ENCODE measurements at places on chromosomes 2 and 18. TPM values are rescaled to one million over a fixed set of nuclear protein-coding genes. Genes with fewer than 3 reads are reported as not detected.

SLC4A3 gene
- total RNA-seq, result not detected

CCDC121 gene
- 0.71 TPM for total RNA-seq

DNA sequence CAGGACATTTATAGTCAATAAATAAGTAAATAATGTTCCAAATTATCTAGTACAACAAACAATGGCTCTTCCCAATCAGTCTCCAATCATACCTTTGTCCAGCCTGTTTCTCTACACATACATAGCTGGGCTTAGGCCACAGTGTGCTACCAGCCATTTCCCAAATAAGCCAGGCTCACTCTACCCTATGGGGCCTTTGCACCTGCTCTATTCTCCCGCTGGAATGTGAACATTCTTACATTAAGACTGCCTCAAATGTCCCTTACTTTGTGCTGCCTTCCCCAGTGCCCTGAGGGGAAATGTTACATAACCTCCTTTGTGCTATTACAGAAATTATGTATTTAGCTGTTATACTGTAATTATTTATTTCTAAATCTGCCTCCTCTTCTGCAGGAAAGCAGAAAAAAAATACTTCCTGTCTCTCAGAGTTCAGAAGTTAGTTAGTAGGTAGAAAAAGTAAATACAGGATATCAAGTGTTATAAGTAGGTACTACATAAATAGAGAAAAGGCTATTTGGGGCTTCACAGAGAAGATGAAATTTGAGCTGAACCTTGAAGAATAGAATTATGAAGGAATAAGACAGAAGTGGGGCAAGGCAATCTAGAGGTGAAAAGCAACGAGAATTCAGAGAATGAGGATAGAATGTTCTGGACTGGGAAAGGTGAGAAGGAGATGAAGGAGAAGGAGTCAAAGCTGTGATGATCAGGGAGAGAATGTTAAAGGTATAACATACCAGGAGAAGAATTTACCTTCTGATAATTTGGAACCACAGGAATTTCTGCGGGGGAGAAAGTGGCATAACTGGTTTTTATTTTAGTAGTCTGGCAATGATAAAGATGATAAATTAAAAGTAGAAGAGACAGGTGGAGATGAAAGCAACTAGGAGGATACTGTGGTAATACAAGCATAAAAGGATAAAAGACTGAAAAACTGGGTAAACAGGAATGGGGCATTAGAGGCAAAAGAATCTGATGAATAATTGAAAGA, 37.0 kb downstream of the ROCK1 start:
- H3K36me3 ChIP-seq, result peaks cover 4% of the 10 kb centered on the region
- peaks cover 81% of the 10 kb centered on the region for H3K4me1 ChIP-seq
- DNase-seq, result no peak
- peak overlapping the region; percentile 13 for H3K27ac ChIP-seq
- peak overlapping the region; percentile 48 for H3K4me3 ChIP-seq

DNA sequence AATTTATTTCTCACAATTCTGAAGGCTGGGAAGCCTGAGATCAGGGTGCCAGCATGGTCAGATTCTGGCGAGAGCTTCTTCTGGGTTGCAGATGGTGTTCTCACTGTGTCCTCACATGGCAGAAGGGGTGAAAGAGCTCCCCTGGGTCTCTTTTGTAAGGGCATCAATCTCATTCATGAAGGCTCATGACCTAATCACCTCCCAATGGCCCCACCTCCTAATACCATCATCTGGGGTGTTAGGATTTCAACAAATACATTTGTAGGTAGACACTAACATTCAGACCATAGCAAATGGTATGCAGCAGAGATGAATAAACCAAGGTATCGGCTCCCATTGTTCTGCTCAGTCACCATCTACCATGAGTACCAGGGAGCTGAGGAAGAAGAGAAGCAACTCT, 32.7 kb downstream of the YPEL5 start:
- no peak overlapping the region for H3K27ac ChIP-seq
- no peak overlapping the region for H3K4me3 ChIP-seq

DNA sequence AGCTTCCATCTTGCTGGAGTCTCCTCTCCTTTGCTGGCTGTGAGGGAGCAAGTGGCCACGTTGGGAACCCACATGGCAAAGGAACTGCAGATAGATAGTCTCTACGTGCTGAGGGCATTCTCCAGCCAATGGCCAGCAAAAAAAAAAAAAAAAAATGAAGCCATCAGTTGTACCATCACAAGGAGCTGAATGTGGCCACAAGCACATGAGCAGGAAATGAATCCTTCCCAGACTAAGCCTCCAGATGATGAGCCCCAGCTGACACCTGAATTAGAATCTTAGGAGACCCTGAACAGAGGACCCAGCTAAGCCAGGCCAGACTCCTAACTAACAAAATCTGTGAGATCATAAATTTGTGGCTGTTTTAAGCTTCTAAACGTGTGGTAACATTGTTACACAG, 57.9 kb downstream of the SPIRE1 start:
- H3K27me3 ChIP-seq, result no peaks in the 10 kb centered on the region
- no peak for DNase-seq
- no peaks in the 10 kb centered on the region for H3K36me3 ChIP-seq
- no peak overlapping the region for H3K27ac ChIP-seq

- H3K27ac ChIP-seq, result no peak overlapping the region
- H3K4me1 ChIP-seq, result no peaks in the 10 kb centered on the region
- no peak for DNase-seq
- H3K36me3 ChIP-seq, result peaks cover 93% of the 10 kb centered on the region
- H3K4me3 ChIP-seq, result no peak overlapping the region
Measured at GRCh38 chr2:233449921-233450863, 95.9 kb downstream of the DGKD start.

DNA sequence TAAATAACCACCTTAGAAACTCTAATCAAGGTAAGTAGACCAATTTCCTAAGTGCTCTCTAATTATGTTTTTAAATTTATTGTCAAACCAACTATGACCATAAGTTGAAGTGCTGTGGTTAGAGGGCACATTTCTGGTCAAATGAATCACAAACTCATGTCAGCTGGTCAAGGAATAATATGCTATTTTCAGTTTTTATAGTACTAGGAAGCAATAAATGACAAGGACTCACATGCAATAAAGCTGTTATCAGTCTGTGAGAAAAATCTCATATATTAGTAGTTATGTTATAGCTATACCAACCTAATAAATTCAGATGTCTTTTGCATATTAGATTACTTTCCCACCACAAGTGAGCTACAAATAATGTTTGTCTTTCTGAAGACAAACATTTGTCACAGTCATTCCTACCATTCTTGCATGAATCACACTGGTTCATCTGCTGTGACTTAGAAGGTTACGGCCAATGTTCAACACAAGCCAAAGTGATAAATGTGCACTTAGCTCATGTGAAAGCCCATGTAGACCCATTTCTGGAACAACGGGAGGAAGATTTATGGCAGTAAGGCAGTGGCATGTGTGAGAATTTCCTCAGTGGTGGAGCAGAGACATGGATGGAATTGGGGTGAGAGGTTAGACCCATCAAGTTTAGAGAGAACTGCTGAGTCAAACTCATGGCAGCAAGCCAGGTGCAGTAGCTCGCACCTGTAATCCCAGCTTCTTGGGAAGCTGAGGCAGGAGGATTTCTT, 27.4 kb upstream of the CCNYL1 start:
- no peak for DNase-seq
- H3K4me1 ChIP-seq, result no peaks in the 10 kb centered on the region
- no peak overlapping the region for H3K4me3 ChIP-seq
- no peaks in the 10 kb centered on the region for H3K36me3 ChIP-seq
- H3K27me3 ChIP-seq, result peaks cover 3% of the 10 kb centered on the region
